ENCODE measurements at places on chromosomes 13 and 19.
A peak's percentile ranks its signal among the peaks of the same experiment; 100 is the strongest.

DNA sequence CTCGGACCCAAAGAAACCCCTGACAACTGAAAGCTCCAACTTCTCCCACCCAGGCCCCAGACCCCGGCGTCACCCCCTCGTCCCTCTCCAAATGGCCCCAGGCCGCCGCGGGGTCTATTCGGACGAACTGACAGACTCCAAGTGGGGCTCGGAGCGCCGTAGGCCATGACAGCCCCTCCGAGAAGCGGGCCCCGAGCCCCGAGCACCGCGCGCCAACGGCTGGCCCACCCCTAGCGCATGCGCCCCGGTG, 360 bp downstream of the DDX39A start:
- DNase-seq = peak; percentile 78

DNA sequence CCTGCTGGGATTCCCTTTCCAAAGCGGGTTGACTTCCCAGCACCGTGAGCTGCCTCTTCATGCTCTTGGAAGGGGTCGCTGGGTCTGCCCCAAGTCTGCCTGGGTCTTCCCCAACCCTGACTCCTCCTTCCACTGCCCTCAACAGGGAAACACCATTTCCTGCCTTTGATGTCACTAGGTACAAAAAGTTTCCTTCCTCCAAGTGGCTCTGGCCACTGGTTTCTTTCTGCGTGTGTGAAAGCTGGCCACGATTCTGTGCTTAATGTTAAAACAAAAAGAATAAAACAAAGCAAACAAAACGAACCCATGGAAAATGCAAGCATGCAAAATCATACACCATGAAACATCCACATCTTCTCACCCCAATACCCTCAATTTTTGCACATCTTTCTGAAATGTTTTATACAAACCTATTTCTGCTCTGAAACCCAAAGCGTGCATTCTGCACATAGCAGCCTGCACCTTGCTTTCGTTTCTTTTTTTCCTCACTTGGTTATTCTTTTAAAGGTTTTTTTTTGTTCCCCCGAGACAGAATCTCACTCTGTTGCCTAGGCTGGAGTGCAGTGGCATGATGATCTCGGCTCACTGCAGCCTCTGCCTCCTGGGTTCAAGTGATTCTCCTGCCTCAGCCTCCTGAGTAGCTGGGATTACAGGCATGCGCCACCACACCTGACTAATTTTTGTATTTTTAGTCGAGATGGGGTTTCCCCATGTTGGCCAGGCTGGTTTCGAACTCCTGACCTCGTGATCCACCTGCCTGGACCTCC, 12.5 kb upstream of the TNFSF9 start:
- no peak for DNase-seq

DNA sequence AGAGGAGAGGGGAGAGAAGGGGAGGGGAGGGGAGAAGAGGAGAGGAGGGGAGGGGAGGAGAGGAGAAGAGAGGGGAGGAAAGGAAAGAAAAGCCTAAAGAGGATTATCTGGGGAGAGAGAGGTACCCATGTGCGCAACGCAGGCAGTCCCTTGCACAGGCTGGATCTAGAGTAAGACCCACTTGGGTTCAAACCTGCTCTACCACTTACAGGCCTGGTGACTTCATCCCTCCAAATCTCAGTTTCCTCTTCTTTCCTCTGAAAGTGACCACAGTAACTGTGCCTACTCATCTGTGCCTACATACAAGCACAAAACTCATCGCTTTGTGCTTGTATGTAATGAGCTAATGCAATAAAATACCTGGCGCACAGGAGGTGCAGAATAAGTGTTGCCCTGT, 732 bp upstream of the MAP1S start:
- DNase-seq = no peak

- DNase-seq = no peak
These were observed 52.3 kb upstream of the USP29 start for GRCh38 chr19:57067440-57067839.

- DNase-seq = no peak
These were observed 132.8 kb upstream of the SPRY2 start for GRCh38 chr13:80473695-80474094.

DNA sequence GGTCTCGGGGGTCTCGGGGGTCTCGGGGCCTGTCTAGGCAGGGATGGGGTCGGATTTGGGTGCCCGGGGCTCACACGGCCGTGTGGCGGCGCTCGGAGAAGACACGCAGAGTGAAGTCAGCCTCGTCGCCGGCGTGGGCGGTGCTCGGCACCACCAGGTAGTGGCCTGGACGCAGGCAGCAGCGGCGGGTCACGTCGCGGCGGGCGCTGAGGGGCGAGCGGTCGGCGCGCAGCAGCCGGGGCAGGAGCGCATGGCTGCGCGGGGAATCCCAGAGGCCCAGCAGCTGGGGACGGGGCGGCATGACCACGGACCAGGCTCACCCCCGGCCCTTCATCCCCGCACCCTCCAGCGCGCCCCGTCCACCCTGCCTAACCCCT, 8.2 kb downstream of the CAPN12 start:
- DNase-seq = peak; percentile 53

- DNase-seq = no peak
These were observed 22.9 kb upstream of the POMP start for GRCh38 chr13:28636069-28636468.

GRCh38 chr13:23724196-23724970, 154.2 kb downstream of the TNFRSF19 start:
- no peak for DNase-seq

DNA sequence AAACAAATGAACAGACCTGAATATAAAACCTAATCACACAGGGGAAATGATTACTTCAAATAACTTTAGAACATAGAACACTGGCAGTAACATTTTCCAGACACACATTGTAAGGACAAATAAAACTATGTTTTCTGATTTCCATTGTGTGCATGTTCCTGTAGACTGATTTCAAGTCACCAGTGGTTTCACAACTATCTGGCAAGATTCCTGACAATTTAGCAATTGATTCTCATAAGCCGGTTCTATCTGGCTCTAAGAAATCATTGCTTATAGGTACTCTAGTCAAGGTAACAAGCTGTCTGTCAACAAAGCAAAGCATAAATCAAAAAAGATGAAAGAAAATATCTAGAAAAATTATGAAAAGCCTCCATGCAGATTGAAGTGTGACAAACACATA, 19.6 kb upstream of the PCCA start:
- DNase-seq = no peak

GRCh38 chr19:47826800-47827199, 5.1 kb downstream of the CRX start:
- no peak for DNase-seq

- no peak for DNase-seq
These were observed 85.9 kb downstream of the SLITRK1 start for GRCh38 chr13:83796364-83796763.

GRCh38 chr19:4891066-4891465, 11.6 kb downstream of the ARRDC5 start:
- no peak for DNase-seq

GRCh38 chr13:41052441-41052840, 8.9 kb upstream of the WBP4 start:
- no peak for DNase-seq

GRCh38 chr19:41426116-41426841, 895 bp downstream of the B3GNT8 start:
- no peak for DNase-seq

DNA sequence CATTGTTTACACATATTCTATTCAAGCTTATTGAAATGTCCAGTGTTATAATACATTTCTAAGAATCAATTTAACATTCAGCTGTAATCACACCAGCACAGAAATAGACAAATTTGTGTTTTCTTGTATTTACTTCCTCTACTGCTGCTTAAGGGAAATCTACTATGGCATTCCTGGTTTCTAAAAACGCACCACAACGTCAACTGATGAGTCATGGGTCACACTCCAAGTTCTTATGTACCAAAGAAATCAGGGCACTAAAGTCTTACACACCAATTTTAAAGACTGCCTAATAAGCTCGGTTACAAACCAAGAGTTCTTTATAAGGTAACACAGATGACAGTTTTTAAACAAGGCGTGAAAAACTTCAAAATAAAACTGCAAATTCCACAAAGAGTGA, 13.2 kb downstream of the LNX2 start:
- DNase-seq = no peak

DNA sequence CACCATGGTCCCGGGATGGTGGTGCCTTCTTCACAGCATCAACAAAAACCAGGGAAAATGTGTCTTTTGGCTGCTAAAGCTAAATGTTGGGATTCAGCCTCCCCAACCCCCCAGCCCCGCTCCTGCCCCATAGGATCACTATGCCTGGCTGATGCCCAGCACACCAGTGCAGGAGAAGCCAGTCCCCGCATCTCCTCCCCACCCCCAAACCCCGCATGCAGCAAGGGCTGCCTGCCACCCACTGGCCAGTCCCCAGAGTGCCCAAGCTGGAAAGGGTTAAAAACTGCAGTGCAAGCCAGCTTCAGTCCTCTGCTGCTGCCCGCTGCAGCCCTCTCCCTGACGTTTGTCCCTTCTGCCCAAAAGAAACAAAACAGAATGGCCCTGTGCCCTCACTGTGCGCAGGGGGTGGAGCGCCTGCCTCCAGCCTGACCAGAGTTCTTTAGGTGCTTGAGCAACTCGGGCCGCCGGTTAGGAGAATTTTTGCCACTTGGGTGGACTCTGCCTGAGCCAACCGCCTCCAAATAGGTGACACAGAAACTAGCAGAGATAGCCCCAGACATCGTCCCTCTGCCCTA, 3.7 kb downstream of the CALM3 start:
- no peak for DNase-seq

DNA sequence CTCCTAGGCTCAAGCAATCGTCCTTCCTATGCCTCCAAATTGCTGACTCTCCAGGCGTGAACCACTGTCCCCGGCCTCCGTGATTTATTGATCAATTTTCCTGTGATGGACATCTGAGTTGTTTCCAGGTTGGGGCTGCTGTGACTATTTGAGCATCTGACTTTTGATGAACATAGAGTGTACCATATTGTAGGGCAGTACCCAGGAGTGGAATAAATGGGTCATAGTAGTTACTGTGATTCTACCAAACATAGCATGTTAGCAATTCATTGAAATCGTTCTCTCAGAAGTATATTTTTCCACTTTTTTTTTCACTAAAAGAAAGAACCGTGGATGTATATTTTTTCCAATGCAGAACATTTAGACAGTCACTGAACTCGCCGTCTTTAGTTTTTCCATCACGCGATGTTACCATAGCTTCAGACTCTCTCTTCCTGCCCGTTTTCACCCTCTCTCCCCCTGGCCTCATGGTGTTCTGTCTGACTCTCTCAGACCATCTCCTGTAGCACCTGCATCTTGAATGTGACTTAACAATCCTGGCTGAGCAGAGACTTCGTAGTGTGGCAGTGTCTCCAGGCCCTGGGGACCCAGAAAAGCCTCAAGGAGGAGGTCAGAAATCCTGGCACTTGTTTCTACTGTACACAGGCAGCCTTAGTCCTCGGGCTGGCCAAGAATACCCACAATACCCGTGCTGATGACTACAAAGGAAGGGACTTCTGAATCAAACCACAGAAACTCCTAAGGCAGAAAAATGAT, 3.2 kb upstream of the RASGRP4 start:
- no peak for DNase-seq

DNA sequence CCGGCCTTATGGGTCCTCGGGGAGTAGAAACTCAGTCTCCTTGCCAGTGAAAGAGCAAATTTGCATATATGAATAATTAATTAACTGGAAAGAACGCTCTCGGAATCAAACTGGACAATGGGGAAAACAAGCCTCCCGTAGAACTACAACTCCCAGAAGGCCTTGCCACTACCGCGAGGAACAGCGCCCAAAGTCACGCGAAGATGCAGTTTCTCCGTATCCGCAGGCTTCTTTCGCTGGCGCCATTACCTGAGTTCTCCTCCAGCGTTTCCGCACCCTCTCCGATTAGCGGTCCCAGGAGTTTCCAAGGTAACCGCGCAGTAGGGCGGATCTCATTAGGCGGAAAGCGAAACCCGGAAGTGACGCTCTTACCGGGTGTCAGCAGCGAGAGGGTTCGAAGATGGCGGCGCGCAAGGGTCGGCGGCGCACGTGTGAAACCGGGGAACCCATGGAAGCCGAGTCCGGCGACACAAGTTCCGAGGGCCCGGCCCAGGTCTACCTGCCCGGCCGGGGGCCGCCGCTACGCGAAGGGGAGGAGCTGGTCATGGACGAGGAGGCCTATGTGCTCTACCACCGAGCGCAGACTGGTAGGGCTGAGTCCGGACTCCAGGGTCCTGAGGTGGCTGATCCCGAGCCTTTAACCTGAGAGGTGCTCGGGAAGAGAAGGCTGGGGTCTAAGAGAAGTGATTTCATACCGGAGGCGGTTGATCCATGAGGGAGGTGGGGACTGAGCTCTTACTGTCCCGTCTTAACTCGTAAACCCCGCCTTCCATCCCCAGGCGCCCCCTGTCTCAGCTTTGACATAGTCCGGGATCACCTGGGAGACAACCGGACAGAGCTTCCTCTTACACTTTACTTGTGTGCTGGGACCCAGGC, at the start of gene GRWD1:
Gene GRWD1 (plus strand): TSS at position 378 of the 876 bp plus-strand sequence. CDS start 23 bp downstream, at position 401.
- peak; percentile 81 for DNase-seq

DNA sequence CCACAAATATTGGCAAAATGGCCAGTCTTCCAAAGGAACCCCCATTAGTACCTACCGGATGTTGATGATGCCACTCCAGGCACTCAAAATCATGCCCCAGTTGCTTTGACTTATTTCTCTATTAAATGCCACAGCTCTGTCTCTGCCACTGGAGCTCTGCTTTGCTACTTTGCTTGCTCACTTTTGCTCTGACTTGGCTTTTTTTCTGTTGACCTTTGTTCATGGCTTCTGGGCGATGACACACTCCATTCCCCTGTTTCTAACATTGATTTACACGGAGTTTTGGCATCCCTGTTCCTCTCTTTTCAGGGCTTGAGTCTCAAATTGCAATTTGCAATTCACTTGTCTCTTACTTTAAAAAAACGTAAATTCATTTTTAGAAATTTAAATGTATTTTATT, 217.1 kb upstream of the SPRY2 start:
- DNase-seq = no peak

DNA sequence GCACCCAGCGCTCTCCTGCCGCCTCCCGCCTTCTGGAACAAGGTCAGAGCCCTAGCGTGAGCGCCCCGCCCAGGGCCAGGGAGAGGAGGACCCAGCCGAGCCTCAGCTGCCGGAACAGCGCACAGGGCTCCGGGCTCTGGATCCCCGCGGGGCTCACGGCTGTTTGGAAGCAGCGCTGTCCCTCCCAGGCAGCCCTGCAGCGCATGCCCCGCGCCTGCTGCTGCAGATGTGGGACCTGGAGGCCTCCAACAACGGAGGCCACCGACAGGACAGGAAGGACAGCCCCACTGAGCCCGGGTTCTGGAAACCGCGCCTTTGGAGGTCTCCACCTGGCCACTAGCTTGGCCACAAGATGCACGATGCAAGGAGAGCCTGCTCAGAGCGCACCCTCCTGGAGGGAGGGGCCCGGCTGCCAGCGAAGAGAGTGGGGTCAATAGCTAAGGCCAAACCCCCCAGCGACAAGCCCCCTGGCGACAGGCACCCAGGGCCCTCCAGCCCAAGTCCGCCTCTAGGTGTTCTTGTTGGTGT, 12.6 kb downstream of the ZSCAN18 start:
- no peak for DNase-seq
